ENCODE measurements at places on chromosomes 3 and 15.

DNA sequence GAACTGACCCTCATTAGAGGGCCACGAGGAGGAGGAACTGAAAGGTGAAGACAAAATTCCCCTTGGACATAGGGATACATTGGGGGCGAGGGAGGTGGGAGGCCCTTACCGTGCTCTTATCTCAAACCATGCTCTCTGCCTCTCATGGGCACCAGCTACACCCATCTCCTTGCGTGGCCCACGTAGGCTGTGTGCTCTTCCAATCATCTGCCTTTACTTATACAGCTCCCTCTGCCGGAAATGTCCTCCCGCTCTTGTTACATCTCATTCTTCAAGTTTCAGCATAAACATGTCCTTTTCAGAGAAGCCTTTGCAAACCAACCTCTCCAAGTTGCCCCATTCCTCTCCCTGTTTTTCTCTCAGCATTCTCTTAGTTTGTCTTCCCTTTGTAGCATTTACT is 307.8 kb upstream of the PROK2 start:
- no peak for DNase-seq

DNA sequence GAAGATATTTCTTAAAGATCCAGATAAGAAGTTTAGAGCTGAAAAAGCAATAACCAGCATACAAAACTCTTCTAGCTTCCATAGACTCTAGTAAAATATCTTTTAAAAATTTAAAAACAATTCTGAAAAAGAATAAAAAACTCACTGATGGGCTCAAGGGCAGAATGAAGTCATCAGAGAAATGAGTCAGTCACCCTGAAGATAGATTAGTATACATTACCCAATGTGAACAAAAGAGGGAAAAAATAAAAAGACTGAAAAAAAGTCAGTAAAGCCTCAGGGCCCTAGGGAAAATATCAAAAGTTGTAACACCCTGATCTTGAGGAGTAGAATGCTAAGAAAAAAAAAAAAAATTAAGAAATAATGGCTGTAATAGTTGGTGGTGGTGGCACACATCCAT is 11.4 kb downstream of the DET1 start:
- no peak for DNase-seq

DNA sequence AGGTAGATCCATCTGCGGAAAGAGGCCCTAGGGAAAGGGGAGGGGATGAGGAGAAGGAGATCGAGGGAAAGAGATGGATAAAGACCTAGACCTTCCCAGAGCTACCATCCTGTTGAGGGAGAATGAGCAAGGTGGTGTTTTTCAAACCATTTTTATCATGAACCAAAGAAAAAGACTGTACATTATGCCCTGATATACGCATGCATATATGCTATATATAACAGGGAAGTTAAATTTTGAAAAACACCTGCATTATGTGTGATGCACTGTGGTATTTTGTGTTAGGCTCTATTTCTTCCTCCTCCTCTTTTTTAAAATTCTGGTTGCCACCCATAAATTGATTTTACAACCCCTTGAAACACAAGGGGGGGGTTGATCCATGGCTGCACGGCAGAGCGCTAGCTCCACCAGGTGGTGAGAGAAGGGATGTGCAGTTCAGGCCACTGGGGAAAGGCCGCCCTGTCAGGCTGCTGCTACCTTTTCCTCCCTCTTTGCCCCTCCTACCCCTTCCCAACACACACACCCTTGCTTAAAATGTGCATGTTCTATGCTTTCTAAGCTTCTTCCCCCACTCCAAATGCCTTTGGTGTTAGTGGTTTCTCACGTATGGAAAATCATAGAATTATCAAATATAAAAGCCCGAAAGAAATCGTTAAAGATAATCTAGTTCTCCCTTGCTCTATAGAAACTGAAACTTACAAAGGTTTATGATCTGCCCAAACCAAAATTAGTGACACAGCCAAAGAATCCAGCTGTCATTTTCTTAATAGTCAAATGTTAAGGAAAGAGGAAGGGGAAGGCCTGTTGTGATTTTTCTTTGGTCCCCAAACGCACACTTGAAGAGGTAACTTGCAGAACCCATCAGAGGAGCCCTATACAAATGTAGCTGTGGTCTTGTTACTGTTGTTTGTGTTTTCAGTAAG is 262.0 kb upstream of the UMPS start:
- peak; percentile 72 for DNase-seq

DNA sequence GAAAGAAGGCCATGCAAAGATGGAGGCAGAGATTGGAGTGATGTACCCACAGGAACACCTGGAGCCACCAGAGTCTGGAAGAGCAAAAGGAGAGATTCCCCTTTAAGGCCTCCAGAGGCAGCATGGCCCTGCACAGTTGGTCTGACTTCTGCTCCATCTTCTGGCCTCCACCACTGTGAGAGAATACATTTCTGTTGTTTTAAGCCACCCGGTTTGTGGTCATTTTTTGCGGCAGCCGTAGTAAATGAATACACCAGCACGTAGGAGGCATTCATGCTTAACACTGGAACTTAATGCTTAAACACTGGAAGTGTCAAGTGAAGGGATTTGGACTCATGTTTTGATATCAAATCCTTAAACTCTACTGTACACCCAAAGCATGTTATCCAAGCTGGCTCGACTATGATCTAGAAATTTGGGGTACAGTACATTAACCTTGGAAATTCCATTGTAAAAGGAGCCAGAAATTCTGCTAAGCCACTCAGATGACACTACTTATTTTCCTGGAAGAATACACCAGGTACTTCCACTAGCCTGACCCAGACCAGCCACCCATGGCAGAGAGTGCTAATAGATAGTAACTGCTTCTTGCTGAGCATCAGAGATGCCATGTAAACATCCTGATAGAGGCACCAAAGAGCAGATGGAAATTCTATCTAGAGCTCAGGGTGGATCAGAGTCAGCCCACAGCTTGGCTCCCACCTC is 190.9 kb downstream of the ADAMTS9 start:
- no peak for DNase-seq

- no peak for DNase-seq
Observed at GRCh38 chr3:153052096-153052460, 109.9 kb upstream of the RAP2B start.

GRCh38 chr15:82262422-82263026 is at the start of the genes EFL1 and SAXO2:
Gene EFL1 (minus strand): TSS chr15:82262734. CDS start chr15:82261778, 956 bp downstream.
Gene SAXO2 (plus strand): TSS chr15:82262818. CDS start chr15:82262880, 62 bp downstream.
- peak; percentile 93 for DNase-seq

DNA sequence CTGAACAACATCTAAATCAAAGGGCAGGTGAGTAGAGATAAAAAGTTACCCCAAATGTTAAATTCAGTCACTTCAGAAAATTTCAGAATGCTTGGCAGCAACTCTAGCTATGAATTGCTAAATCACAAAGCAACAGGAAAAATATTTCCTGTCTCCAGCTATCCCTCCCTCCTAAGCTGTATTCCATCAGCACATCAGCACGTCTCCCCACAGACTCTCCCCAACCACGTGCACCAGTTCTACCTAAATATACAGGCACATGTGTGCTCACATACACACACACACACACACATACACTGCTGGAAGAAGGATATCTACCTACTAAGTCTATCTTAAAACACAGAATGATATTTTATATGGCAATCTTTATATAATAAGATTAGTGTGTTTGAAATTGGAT is 177.1 kb upstream of the ARHGEF26 start:
- DNase-seq = no peak

- DNase-seq = no peak
Observed at GRCh38 chr3:148970271-148970670, 21.1 kb upstream of the GYG1 start.

GRCh38 chr3:187843654-187844053 is 98.4 kb upstream of the BCL6 start:
- DNase-seq = no peak

- DNase-seq = no peak
Observed at GRCh38 chr15:55151631-55152030, 45.1 kb downstream of the RSL24D1 start.

- DNase-seq = no peak
Observed at GRCh38 chr15:66043264-66043663, 174.0 kb downstream of the RAB11A start.

- DNase-seq = peak; percentile 78
Observed at GRCh38 chr3:185825639-185826481, 1.0 kb upstream of the IGF2BP2 start.

- no peak for DNase-seq
Observed at GRCh38 chr3:141082064-141082463, 30.9 kb downstream of the SPSB4 start.

- no peak for DNase-seq
Observed at GRCh38 chr3:62260655-62261054, 112.7 kb downstream of the FEZF2 start.

DNA sequence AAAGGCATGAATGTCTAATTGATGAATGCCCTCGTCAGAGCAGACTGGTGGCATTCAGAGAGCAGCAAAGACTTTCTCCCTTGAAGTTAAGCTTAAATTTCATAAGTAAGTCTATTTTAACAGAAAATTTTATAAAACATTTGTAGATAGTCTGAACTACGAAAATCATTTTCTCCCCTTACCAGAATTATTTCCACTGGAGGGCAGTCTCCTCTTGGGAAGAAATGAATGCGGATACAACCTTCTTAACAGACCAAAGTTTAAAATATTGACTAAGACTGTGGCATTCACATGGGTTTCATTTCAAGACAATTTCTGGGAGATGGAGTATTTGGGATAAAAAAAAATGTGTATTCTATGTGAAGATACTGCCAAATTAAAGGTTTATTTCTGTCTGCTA is 669.0 kb downstream of the FHIT start:
- no peak for DNase-seq

GRCh38 chr15:44735482-44736180 is 697 bp upstream of the TRIM69 start:
- DNase-seq = no peak

DNA sequence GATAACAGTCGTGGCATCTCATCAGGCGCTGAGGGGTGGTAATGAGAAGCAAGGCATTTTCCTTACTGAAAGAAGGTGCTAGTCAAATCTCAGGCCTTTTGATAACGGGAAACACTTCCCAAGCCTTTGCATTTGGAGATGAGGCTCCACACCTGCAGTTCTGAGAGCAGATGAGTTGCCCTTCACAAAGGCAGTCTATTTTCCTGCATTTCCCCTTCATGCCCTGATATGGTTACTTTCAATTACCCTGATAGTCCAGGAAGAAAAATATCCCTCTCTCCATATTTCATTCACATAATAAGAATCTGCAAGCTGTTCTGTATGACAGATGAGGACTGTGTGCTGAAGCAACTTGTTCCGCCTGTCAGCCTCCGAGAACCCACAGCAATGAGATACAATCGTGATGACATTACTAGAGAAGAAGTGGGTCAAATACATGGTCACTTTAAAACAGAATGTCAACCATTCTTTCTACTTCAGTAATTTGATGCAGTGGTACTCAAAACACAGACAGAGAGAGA is 25.0 kb downstream of the FHIT start:
- no peak for DNase-seq

- no peak for DNase-seq
Observed at GRCh38 chr3:136249593-136249992, 547 bp upstream of the PCCB start.

- DNase-seq = no peak
Observed at GRCh38 chr3:135444058-135444457, 521.5 kb upstream of the PPP2R3A start.

DNA sequence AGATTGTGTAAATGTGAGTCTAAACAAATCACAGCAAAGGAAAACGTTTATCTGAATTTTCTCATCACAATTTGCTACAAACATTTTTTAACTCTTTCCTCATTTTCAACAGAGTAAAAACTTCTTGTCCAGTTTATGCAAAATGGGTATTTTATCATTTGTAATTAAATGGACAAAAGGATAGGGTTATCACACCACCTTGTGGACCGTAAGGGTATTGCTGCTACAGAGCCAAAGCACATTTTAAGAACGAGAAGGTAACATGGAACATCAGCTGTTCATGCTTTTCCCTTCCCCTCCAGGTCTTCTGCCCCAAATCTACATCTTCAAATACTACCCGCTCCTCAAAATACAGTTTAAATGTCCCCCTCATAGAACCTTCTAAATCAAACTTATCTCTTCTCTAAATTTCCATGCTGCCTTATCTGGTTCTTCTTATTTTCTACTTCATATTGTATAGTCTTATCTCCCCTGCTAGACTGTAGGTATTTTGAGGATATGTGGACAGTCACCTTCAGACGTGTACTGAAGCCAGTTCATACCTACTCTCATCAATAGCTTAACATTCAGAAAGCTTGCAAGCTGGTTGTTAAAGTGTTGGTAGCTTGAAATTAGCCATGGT is 12.8 kb upstream of the SETMAR start:
- no peak for DNase-seq

GRCh38 chr3:55296791-55297190 is 190.3 kb downstream of the WNT5A start:
- no peak for DNase-seq

GRCh38 chr15:78265752-78266224 is 1.4 kb downstream of the DNAJA4 start:
- DNase-seq = no peak

DNA sequence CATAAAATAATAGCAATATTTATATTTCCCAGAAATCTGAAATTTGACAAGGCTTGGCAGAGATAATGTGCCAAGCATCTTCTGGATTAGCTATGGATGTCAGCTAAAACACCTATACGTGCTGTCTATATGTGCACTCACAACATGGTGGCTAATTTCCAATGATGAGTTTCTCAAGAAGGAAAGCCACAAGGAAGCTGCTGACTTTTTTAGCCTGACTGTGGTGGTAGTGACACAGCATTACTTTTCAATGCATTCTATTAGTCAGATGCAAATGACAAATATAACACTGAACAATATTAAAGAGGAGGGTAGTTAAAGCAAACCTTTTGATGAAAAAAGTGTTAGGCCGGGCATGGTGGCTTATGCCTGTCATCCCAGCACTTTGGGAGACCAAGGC is 101.7 kb upstream of the CCDC54 start:
- no peak for DNase-seq

Measured in left forelimb (tissue), 1 donor.